ENCODE measurements at places on chromosomes 3 and 15.

- DNase-seq: no peak
These were observed 55.7 kb upstream of the CHL1 start for GRCh38 chr3:140748-141330.

DNA sequence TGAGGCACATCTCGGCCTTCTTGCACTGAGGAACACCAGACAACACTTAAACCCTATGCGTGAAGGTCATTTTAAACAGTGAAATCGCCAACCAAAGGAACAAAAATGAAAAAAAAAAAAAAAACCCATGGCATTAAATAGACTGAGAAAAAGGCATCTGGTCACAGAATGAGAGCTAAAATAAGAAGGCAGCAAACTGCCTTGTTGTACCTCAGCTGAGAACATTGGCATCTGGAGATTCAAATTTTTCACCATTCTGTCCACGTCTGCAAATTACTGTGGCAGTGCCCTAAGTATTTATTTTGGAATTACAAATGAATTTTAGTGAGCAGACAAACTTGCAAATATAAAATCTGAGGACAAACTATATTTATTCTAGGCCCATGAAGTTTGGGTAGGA lies 82.6 kb upstream of the POU1F1 start:
- DNase-seq: no peak

- DNase-seq: no peak
These were observed 30.4 kb downstream of the TMEM212 start for GRCh38 chr3:171873580-171873979.

DNA sequence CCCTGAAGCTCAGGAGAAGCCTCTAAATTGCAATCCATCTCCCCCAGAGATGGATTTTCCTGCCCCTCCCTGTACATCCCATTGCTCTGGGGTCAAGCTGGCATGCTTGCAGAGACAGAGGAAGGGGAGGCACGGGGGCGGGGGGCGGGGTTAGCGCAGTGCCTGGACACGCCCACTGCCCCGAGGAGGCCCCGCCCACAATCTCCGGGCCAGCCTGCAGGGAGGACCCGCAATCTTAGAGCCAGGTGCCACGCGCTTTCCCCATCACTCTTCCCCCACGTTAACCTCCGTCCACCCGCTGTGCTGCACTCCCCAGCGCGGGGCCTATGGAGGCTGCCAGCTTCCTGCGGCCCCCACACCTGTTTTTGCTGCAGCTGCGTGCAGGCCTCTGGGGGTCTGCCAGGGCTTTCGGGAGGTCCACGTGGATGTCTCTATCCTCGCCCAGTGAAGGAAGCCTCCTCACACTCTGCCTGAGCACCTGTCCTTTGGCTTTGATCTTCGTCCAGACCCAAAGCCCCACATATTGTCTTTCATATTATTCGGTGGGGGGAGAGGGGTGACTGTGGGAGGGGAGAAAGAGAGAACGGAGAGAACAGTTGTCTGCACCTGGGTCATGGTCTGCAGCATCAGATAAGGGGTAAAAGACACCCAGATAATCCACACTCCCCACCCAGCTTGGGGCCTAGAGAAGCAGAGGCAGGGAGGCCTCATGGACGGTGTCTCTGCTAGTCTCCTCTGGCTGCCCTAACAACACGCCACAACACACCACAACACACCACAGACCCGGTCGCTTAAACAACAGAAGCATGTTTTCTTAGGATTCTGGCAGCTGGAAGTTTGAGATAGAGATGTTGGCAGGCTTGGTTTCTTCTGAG lies 118.0 kb upstream of the MEF2A start:
- peak; percentile 21 for DNase-seq

GRCh38 chr3:42658771-42659390 lies 5.4 kb downstream of the ZBTB47 start:
- no peak for DNase-seq

DNA sequence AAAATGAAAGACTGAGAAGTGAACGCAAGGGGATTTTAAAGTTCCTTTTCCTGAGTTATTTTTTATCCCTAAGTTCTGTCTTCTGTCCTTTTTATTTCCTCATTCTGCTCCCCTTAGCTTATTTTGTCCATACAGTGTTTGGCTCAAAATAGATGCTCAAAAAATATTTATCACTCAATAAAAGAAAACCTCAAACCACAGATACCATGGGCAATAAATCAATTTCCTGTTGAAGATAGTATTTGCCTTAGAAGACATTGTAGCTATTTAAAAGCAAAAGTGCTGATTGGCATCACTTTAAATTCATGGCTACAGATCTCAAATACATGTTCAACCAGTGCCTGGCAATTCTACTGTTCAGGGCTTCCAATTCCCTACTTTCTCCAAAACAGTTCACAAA lies 316.5 kb upstream of the ADAMTS9 start:
- DNase-seq: no peak

- DNase-seq: no peak
These were observed 19.5 kb downstream of the TKT start for GRCh38 chr3:53236112-53236841.

GRCh38 chr3:191431160-191431822 lies 29.7 kb upstream of the PYDC2 start:
- DNase-seq: no peak

Data from dorsolateral prefrontal cortex (tissue), 122 donors.